Tongue (tissue), 3 donors: ENCODE measurements at places on chromosomes 1 and 21. TPM values are rescaled to one million over a fixed set of nuclear protein-coding genes. Genes with fewer than 3 reads are reported as not detected.

The FMOD gene
- total RNA-seq: 57.1 TPM

The RNF186 gene
- total RNA-seq: not detected

The HTR1D gene
- total RNA-seq: not detected

The HES4 gene
- total RNA-seq: 21.2 TPM

The CHIT1 gene
- not detected for total RNA-seq

The SPRR2A gene
- 3.1 TPM for total RNA-seq

The SLC6A17 gene
- total RNA-seq: under 0.01 TPM

The GBP1 gene
- total RNA-seq: 13.2 TPM

DNA sequence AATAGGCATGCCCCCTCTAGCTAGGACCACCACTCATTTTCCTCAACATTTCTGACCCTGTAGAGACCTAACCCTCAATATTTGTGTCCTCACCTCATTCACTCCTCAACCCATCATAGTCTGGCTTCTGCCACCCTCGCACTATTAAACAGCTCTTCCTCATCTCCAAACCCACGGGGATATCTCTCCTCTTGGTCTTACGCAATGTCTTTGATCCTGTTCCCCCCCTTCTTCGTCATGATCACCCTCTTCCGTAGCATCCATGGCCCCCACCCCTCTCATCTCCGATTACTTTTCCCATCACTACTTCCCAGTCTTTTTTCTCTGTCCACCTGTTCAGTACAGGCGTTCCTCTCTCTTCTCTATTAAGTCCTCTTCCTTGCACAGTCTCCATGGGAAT lies 51.7 kb upstream of the SPOCD1 start:
- no peak for DNase-seq

DNA sequence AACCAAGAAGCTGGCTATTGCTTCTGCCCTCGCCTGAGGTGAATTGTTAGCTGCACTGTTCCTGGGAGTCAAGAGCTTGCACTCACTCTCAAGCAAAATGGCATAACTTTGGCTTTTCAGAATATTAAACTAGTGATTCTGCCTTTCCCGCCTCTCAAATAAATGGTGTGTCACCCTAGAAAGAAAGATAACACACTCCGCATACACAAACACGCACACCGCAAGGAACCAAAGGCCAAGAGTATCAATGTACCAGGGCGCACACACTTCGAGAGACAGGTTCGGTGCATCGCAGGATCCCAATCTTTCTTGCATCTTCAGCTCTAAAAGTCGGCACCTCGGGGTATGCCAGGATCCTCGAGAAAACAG lies 470 bp upstream of the RTCA start:
- DNase-seq: no peak

DNA sequence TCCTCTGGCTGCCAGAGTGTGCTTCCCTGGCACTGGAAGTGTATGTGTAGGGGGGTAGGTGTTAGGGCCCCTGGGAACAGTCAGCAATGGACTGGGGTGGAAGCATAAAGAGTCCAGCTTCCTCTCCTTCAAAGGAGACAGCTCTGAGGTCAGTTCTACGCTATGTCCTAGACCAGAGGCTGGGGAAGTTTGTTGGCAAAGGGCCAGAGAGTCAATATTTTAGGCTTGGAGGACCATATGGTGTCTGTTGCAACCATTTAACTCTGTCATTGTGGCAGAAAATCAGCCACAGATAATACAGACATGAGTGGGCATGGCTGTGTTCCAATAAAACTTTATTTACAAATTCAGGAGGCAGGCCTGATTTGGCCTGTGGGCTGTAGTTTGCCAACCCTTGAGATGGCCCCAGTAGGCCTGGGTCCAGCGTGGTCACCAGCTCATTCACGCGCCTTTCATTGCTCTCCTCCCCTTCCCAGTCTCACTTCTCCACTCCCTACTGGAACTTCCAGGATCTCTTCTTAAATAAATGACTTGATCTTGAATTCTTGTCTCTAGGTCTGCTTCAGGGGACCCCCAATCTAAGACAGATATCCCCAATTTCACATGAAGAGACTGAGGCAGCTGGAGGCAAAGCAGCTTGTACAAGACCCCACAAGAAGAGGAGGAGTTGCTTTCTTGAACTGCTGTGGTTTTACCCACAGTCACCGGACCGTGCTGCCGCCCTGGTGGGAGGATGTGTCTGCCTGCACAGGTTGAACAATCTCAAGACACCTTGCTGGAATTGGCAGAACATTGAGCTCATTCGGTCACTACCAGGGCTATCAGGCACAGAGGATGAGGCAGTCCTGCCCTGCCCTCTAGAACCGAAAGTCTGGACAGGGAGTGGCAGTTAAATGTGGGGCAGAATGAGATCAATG lies 162.4 kb upstream of the POU3F1 start:
- DNase-seq: peak; percentile 41

- no peak for DNase-seq
Observed at GRCh38 chr1:226678701-226679100, 60.4 kb downstream of the ITPKB start.

GRCh38 chr1:119286587-119287181 lies 81.9 kb upstream of the HAO2 start:
- DNase-seq: peak; percentile 67

DNA sequence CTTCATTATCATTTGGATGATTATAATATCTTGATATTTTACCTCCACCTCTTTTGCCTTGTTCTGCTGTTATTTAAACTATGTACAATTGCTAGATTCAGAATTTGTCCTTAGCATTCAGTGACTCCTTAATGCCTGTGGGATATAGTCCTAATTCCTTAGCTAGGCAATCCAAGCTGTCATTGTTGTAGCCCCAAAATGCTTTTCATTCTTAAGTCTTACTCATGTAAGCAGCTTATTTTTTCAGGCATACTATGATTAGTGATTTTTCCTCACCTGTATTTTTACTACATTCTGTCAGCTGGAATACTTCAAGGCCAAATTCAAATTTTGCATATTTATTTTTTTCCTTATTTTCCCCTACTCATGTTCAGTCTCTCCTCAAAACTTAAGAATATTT lies 13.4 kb downstream of the PKN2 start:
- no peak for DNase-seq

- DNase-seq: peak; percentile 33
Observed at GRCh38 chr1:222546548-222547259, 1.2 kb downstream of the HHIPL2 start.

- no peak for DNase-seq
Observed at GRCh38 chr1:45623972-45624371, at the start of gene CCDC17. Gene CCDC17 (minus strand): TSS chr1:45624054. CDS start chr1:45623909, 145 bp downstream.
